HuH-7 (cell line): ENCODE measurements at places on chromosomes 2 and 18.
A peak's percentile ranks its signal among the peaks of the same experiment; 100 is the strongest.

GRCh38 chr18:76767954-76768353, 54.4 kb upstream of the ZNF236 start:
- no peak for DNase-seq

GRCh38 chr2:103169861-103170260, 408.0 kb downstream of the TMEM182 start:
- no peak for DNase-seq

DNA sequence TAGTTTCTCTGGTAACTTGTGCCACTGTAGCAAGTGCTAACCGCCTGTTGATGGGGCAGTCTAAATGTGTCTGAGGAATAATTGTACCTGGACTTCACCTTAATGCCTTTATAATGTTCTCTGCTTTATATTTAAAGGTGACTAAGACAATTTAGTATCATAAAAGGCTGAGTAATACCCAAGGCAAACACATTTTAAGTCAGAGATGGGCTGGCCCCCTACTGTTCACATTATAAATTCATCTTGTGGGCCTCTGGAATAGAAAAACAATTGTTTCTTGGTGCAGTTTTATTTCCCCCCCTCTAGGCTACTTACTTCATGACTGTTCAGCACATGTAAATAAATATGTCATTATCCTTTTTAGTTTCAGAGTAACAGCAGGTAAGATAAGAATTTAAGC, 559.3 kb upstream of the PIK3C3 start:
- no peak for DNase-seq

GRCh38 chr2:15556311-15556930, 4.7 kb downstream of the NBAS start:
- no peak for DNase-seq

DNA sequence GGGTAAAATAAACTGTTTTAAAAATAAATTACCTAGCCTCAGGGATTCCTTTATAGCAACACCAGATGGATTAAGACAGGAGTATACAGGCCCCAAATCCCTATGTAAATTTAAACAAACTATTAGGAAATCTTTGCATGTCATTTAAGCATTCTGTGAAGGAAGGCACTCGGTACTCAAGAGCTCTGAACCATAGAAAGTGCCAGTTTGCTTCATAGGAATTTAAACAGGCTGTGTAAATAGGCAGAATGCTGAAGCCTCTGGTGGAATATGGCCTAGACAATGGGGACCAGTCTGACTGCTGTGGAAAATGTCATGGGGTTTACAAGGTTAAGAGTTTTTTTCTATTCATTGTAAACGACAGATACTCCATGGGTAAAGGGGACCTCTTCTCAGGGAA, 377.4 kb downstream of the DLGAP1 start:
- DNase-seq, result no peak

- DNase-seq, result no peak
Observed at GRCh38 chr2:134679745-134680144, 39.1 kb downstream of the TMEM163 start.

DNA sequence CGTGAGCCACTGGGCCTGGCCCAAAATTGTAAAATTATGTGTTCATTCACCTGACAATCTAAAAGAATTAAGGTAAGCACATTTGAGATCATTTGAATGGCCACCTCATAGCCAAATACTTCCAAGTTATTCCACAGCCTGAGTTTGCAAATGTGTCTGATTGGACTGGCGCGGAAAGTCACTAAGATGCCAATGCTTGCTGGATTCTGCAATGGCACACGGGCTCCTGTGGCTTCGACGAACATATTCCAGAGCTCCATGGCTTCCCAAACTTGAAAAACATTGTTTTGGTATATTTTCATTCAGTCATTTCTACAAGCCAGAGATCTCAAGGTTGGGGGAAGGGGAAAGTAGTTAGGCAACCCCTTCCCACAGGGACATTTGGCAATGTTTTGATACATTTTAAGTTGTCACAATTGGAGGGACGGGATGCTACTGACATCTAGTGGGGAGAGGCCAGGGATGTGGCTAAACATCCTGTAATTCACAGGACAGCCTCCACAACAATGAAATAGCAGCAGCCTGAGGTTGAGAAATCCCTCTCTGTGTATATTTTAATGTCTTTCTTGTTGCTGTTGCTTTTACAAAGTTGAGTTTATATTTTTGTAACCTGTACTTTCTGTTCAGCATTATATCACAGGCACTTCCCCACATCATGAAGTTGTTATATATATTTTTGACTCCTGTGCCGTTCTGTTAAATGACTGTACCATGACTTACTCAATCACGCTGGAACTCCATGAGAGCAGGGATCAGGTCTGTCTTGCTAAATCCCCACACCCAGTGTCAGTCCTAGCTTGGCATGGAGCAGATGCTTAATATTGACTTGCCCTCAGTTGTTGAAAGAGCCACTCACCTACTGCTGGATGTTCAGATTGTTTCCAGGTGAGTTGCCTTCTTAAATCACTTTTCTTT, 56.9 kb downstream of the COL4A4 start:
- peak; percentile 27 for DNase-seq
